ENCODE measurements at places on chromosomes 6 and 20.

DNA sequence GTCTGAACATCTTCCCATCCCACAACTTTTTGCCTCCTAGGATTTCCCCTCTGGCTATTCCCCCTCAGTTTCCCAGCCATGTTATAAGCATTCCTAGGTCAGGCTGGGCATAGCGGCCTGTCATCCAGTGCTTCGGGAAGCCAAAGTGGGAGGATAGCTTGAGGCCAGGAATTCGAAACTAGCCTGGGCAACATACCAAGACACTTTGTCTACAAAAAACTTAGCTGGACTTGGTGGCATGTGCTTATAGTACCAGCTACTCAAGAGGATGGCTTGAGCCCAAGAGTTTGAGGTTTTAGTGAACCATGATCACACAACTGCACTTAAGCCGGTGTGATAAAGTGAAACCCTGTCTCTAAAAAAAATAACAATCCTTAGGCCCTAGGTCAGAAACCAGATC lies 447.4 kb downstream of the KIF16B start:
- no peak for DNase-seq

DNA sequence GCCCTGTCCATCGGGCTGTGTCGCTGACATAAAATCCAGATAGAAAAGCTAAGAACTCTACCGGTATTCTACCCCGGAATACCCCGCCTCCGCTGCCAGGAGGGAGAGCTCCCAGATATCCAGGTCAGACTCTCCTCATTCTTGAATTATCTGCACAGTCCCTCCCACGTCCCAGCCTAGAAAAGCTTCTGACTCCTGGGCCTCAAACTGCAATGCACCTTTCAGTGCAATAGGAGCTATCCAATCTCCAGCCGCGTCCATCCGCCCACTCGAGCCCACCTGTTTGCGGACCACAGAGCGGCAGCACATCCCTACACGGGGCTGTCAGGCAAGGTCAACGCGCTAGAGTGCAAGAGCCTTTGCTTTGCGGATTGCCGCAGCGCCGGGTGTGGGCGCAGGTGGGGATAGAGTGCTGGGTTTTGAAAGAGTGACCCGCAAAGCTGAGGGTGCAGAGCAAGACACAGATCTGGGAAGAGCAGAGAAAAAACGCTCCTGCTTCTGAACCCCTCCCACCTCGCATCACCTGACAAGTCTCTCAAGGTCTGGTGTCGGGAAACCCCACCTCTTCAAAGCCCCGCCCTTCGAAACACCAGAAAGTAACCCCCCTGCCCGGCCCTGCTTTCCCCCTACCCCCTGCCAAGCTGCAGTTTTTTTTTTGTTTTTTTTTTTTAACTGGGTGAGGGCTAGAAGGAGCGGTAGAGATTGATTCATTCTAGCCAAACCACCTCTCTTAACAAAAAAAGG lies 1.3 kb downstream of the TAPBP start:
- DNase-seq, result no peak

- no peak for DNase-seq
Measured at GRCh38 chr6:41670703-41671360, 32.6 kb downstream of the MDFI start.

DNA sequence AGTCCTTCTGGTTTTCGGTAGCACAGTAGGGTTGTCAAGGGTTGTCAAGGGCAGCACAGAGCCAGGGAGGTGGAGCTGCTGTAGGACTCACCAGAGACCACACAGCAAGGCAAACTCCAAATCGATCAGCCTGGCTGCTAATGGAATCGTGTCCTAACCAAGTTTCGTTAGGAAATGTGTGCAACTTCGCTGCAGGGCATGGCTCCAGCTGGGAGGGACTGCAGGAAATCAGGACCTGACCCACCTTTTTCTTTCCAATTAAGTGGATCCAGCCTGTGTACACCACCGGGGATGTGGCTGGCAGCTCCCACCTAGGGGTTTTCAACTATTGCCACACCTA lies 251.7 kb upstream of the QKI start:
- DNase-seq, result no peak

DNA sequence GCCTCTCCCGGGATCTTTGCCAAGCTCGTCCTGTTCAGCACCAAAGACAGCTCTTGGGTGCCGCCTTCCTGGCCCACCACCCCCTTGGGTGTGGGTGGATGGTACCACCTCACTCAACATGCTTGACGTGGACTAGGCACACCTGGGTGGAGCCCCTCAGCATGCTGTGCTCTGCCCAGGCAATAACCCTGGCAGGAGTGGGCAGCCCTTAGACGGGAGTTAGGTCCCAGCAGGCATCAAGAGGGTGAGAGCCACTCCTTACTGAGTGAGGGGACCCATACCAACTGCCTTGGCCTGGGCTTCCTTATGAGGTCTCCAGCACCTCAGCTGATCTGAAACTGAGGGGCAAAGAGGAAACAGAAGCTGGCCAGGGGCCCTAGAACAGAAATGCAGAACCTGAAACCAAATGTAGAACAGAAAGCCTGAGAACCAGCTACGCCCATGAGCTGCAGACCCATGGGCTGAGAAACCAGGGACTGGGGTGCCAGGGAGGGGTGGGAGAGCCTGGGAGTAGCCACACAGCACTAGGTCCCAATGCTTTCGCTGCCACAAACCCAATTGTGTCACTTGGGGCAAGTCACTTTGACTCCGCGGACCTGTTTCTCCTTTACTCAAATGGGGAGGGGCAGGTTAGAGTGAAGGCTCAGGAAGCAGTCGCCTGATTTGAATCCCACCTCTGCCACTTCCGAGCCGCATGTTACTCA lies 2.0 kb downstream of the FGD2 start:
- no peak for DNase-seq

GRCh38 chr20:54200487-54201267 lies 7.2 kb upstream of the PFDN4 start:
- DNase-seq, result no peak

DNA sequence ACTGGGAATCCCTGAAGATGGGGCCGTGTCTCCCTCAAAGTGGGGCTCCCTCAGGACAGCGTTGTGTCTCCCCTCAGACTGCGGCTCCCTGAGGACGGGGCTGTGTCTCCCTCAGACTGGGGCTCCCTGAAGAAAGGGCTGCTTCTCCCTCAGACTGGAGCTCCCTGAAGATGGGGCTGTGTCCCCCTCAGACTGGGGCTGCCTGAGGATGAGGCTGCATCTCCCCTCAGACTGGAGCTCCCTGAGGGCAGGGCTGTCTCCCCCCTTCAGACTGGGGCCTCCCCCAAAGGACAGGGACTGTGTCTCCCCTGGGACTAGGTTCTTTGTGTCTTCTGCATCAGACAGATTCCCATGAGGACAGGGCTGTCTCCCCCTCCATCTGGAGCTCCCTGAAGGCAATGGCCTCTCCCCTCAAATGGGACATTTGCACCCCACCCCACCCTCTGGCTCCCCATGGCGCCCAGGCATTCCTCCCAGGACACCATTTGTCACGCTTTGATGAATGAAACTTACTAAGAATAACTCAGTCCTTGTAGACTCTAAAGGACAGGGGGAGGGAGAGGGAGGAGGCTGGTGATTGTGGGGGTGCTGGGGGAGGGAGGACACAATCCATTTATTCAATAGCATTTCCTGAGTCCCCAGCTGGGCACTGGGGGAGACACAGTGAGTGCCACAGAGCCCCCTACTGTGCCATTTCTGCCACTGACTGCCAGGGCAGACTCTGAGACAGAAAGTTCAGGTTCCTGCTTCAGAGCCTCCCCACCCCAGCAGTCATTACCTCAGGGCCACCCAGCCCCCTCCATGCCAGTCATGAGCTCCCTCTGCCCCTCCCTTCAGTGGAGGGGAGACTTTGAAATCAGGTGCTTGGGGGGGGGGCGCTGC lies 122.4 kb downstream of the MRPL14 start:
- no peak for DNase-seq

DNA sequence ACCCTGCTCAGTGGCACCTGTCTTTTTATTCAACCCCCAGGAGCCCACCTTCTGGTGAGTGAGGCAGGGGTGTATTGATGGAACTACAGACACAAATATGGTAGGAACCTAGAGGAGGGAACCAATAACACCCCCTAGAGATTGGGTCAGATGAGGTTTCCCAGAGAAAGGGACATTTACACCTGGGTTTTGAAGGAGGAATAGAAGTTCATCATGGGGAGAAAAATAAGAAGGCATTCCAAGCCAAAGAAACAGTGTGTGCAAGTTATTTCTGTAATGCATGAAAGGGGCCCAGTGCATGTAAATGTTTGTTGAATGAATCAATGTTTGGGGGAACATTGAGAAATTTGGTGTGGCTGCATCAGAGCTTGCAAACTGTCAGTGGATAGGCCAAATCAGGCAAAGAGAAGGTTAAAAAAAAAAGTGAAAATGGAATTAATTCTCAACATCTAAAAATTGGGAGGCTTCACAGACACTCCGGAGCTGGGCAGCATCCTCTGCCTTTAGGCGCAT lies 11.1 kb upstream of the KIAA1755 start:
- no peak for DNase-seq

DNA sequence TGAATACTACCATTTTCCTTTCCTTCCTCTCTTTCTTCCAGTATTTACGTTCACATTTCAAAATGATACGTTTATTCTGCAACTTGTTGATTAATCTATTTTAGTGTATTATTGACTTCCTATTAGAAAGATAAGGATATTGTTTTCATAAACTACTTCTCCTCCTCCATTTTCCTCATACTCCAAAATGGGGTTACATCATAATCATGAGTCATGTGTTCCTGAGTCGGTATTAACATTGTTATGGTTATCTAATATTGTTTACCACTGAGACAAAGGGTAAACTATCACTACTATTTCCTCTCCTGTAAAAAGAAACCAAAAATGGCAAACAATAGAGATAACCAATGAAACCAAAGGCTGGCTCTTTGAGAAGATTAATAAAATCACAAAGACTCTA lies 126.5 kb upstream of the CDYL start:
- no peak for DNase-seq

DNA sequence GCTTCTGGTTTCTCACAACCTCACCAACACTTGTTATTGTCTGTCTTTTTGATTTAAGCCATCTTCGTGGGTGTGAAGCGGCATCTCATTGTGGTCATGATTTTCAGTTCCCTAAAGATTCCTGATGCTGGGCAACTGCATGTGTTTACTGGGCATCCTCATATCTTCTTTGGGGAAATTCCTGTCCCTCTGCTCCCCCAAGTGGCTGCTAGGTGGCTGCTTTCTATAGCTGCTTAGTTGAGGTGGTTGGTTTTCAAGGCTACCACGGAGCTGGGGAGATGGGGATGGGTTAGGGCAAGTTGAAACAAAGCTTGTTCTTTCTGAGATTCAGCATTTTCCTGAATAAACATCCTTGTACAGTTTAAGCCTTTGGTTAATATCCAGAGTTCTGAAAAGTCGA lies 403.9 kb upstream of the SULF2 start:
- no peak for DNase-seq

DNA sequence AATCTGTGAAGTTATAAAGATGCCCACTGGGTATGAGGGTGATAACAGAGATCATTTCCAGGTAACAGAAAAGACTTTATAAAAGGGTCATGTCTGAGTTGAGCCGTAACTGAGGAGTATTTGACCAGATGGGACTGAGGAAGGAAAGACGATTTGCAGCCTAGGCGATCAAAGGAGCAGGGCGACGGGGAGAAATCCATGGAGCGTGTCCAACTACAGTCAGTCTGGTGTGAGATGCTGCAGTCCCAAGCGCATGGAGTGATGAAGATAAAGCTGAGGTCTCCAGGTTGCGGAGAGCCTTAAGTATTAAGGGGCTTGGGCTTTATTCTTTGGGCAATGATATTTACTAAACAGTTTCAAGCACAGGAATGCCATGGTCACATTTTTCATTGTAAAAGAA lies 166.7 kb downstream of the PRKN start:
- DNase-seq, result no peak

DNA sequence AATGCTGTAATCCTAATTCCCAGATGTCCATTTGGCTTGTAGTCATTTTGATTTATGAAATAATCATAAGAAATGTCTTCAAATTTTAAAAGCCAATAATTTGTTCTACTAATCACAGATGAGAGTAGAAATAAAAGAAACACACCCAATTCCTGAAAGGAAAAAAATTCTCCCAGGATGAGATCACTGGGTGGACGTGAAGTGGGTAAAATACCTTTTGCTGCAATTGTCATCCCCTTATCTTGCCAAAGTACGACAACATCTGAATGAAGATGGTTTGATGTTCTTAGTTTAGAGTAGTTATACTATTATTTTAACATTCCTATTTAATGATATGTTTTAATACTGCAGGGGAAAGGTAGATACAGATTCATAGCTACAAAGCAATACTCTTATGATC lies 33.7 kb downstream of the MTHFD1L start:
- no peak for DNase-seq

- no peak for DNase-seq
Measured at GRCh38 chr20:22623211-22623610, 38.8 kb upstream of the FOXA2 start.

GRCh38 chr6:76774781-76775384 lies 688.4 kb downstream of the HTR1B start:
- DNase-seq, result no peak

DNA sequence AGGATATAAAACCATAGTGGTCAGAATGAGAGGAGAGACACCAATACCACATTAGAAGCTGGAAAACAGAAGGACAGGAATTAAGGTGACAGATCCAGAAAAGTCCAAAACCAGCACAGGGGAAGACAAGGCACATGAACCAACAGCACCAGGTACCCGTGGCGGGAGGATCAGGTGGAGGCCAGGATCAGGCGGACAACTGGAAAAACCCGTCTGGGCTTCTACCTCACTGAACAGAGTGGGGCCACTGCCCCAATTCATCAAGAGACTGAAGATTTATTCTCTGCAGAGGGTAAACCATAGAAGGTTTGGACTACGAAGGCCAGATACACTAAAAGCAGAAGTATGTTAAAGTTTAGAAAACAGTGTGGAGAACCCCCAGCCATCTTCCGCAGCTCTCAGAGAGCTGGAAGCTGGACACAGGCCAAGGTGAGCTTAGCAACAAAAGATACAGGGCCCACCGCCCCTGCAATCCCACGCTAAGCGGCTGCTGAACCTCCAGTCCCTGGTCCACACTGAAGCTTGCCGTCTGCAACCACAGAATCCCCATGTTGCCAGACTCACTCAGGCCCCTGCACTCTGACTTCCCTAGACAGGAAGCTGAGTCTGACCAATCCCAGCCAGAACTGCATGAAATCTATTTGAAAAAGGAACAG lies 29.9 kb downstream of the ABHD12 start:
- no peak for DNase-seq

DNA sequence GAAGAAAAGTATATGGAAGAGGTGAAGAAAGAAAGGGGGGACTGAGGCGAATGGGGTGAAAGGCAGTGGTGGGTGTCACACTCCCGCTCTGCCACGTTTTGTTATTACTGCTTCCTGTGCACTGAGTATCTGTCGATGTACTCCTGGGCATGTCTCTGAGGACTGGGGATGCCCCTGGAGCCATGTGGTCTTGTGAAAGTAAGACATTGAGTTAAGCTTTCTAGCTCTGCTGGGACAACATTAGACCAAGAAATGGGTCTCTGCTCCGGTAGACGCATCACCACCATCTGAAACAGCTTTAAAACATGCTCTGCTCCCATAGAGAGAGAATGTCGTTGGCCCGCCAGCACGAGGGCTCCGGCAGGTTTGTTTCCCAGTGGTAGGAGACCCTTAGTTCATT lies 40.0 kb downstream of the IRF4 start:
- DNase-seq, result no peak

GRCh38 chr20:48681873-48682426 lies 145.8 kb downstream of the PREX1 start:
- DNase-seq, result no peak

GRCh38 chr20:5780846-5781217 lies 30.6 kb downstream of the SHLD1 start:
- DNase-seq, result no peak
